ENCODE measurements at places on chromosomes 1 and 21. TPM values are rescaled to one million over a fixed set of nuclear protein-coding genes. Genes with fewer than 3 reads are reported as not detected.
A peak's percentile ranks its signal among the peaks of the same experiment; 100 is the strongest.

DNA sequence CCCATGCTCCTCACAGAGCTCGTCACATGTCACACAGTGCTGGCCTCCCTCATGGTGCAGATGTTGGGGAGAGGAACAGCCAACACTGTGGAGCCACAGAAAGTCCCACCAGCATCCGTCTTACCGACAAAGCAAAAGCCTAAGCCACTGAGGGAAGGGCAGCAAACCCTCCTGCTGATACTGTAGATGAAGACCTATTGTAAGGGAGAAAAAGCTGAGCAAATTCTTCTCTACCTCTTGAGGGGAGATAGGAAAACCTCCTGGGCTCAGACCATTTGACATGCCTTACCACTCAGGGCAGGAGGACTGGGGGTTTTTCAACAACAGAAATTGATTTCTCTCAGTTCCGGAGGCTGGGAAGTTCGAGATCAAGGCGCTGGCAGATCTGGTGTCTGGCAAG lies 95.9 kb downstream of the WDR64 start:
- DNase-seq, result no peak

Gene ZNF684
- total RNA-seq, result 2.1 TPM

DNA sequence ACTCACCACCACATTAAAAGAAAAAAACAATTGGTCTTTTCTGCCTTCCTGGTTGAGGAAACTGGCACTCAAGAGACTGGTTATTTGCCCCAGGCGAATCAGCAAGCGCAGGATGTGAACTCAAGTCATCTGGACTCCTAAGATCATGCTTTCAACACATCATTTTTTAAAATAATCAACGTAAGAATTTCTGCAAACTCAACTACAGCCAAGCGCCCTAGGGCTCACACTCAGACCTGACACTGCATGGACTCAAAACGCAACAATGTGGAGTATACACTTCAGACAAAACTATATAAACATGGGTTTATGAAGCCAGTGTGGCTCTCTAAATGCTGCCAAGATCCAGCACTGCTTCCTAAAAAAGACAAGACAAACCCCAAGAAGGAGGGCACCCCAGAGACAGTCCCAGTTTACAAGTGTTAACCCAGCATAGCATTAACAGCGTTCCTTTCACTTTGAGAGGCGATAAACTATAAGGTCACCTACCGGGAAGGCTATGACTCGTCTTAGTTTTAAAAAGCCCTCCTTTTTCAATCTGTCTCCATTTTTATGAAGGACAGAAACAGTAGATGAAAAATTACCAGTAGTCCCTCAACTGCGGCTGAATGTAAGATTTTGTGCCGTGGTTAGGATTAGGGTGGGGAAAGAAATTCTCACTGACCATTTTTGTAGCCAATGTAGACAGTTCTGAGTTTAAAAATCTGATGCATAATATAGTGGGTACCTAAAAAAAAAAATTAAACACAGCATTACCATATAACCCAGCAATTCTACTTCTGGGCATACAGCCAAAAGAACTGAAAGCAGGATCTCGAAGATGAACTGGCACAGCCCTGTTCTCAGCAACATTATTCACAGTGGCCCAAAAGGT lies 54.8 kb downstream of the SIPA1L2 start:
- peak; percentile 39 for DNase-seq

GRCh38 chr1:231856894-231857293 lies 230.3 kb downstream of the DISC1 start:
- no peak for DNase-seq

Gene TMPRSS2
- total RNA-seq, result 9.3 TPM

- DNase-seq, result no peak
Observed at GRCh38 chr1:53521924-53522552, 62.8 kb downstream of the DMRTB1 start.

DNA sequence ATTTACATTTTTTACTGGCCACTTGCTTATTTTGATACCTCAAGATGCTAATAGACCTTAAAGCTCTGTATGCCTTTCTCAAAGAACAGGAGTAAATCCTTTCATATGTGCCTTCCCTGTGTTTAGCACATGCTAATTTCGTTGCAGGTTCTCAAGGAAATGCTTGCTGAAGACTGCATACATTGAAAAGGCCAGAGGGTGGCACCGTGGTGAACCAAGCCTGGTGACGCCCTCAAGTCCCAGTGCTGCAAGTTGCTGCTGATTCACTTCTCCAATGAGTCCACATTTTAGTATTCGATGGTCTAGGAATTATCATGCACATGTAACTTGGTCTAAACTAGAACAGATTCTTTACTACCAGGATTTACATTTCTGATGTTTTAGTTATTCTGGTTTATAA lies 94.1 kb downstream of the CLDN17 start:
- DNase-seq, result peak; percentile 72

Gene CDC20
- 349 TPM for total RNA-seq

Gene C1QA
- not detected for total RNA-seq

Gene TATDN3
- 8.8 TPM for total RNA-seq

Gene PGBD2
- total RNA-seq, result 6.5 TPM

DNA sequence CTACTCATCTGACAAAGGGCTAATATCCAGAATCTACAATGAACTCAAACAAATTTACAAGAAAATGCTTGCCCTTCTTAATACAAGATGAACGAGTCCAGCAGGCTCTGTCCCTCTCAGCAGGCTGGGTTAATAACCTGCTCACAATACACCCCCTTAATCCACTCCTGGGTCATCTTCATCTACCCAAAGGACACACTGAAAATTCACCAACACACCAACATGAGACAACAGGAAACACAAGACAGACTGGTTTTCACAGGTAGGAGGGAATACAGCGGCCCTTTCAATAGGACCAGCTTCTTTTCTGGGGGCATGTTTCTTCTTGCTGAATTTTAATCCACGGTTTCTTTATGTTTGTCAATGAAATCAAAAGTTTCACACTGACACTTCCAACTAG lies 44.6 kb downstream of the SUSD4 start:
- DNase-seq, result no peak

- no peak for DNase-seq
Observed at GRCh38 chr1:47147047-47147785, 10.0 kb downstream of the CYP4A22 start.

DNA sequence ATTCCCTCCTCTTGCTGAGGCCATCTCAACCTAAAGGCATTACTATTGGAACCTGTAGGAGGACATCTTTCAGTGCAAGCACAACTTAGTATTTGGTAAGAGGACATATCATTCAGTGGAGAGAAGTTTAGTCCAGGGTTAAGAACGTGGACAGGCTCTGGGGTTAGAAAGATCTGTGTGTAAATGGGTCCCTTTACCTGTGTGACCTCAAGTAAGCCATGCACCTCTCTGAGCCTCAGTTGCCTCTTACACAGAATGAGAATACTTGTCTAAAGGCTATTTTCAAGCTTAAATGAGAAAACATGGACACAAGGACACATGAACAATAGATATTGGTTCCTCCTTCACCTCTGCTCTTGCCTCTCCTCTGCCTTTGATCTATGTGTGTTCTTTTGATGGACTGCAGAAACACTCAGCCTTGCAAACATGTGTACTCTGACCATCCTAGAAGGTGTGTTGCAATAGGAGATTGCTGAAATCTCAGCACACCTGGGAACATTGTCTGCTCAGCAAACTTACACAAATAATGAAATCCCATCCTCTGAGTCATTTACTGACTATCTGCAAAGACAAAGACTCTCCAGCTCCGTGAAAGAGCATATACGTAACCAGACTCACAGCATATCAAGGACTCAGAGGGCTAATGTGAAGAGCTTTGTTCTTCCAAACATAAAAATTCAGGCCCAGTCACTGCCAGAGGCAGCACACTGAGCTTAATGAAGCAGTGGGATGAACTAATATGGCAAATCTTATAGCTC lies 143.8 kb downstream of the DAB1 start:
- DNase-seq, result peak; percentile 22

Gene CENPL
- total RNA-seq, result 92.8 TPM

Gene KLHL17
- 32.1 TPM for total RNA-seq

- no peak for DNase-seq
Observed at GRCh38 chr21:25243808-25244207, 363.5 kb downstream of the MRPL39 start.

DNA sequence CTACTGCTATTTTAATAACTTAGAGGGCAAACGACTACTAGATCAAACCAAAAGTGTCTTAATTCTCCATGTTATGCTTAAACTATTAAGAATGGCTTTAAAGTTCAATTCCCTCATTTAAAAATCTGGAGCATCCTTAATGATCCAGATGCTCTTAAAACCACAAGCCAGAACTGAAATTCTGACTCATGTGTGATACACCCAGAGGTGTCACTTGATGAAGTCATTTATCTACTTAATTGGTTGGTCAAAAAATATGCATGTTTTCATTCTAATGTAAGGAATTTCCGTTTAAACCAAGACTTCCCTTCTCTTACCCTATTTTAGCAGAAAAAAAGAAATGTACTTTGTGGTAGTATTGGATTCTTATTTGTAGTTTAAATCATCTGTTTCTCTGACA lies 1261.2 kb upstream of the B3GALT2 start:
- DNase-seq, result no peak

- DNase-seq, result no peak
Observed at GRCh38 chr1:235838021-235838420, 28.7 kb downstream of the LYST start.

DNA sequence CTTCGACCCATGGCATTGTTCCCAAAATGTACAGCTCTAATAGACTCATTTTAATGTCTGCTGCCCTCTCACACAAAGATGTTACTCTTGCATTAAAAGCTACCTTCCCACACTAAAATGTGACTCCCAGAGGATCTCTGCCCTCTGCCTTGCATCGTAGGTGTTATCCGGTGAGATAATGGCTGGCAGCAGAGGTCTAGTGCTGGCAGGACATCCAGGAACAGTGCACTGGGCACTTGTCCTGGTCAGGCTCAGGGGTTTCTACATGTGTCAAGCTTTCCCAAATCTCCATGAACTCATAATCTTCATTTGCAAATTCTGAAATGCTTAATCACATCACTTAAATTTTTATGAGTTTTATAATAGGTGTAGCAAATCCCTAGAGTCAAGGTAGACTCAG lies 310.6 kb downstream of the LRRIQ3 start:
- no peak for DNase-seq

Gene FAM229A
- total RNA-seq, result 3.7 TPM

DNA sequence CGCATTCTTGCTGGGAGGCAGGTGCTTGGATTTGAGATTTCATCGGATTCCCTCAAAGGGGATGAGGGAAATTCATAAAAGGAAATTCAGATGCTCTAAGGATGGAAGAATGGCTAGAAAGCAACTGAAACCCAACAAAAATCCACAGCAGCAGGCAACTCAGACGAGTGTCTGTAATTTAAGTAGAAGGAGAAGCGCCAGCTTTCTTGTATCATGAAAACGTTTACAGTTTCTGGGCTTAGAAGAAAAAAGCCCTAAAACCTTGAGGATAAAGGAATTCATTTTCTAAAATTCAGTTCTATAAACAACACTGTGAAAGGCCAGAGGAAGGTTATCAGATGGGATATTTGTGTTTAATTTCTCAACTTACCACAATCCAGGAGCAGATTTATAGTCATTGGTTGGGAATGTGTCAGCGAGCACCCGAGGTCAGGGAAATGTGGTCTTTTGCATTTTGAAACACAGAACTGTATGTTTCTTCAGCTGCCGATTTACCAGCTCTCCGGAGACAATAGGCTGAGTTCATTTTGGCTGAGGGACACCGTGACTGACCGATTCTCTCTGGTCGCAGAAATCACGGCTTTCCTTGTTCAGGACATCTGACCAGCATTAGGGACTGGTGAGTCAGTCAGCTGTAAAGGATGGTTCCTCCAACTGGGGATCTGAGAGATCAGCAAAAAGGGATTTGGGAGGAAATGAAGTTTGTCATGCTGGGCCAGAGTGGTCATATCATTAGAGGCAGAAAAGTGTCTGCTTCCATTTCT lies 111.6 kb upstream of the ERRFI1 start:
- peak; percentile 78 for DNase-seq

Gene TMPRSS3
- not detected for total RNA-seq

Gene FAM151A
- total RNA-seq, result not detected

DNA sequence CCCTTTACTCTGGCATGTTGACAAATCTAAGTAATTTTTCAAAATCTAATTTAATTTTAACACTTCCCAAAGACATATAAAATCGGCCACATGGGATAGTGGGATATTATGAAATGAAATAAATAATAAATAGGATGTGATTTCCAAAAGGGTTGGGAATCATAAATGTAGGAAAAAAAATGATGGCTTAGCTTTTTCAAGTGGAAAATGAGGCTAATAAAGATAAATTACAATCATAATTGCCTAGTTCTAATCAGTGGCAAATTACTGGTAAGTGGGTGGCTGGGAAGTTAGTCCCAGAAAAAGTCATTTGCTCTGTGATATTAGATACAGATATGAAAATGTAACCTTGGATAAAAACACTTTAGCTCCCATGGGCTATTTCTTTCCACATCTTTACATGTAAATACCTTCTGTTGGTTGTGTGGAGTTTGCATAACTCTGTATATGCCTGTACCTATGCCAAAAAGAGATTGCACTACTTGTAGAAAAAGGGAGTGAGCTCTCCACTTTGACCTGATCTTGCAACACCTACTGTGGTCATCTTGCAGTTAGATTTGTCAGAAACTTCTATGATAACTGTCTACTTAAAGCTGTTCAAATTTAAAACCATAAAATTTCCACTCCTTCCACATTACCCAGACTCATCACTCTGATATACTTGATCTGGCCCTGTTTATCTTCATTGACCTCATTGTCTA lies 284.6 kb upstream of the KAZN start:
- DNase-seq, result no peak

DNA sequence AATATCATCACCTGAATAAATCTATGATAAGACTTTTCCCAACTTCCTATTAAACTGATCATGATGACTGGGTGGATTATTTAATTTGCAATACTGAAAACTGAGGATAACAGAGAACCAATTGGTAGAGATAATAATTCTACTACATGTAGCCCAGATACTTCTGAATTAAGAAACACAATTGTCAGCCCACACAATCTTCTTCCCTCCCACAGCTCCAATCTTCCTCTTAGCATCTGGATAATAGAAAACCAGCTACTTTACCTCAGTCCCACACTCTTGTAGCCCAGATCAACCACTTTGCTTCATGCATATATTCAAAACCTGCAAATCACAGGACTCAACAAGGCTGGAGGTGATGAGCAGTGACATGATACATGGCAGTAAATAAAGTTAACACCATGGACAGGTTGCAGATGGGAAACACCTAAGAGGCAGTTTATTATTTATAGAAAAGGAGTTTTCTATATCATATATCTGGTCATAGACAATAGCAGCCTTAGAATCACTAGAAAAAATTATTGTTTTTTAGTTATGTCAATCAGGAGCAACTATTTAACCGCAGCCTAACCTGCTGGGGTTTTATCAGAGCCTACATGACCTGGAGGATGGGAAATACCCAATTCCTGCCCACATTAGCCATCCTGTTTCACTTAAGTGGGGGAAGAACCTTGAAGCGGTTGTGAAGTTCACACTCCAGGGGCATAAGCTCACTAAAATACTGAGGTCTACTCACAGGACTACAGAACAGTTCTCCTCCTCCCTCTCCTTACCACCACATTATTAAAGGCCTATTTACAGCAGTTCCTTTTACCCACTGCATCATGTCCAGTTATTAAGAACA lies 16.7 kb downstream of the FRRS1 start:
- no peak for DNase-seq

DNA sequence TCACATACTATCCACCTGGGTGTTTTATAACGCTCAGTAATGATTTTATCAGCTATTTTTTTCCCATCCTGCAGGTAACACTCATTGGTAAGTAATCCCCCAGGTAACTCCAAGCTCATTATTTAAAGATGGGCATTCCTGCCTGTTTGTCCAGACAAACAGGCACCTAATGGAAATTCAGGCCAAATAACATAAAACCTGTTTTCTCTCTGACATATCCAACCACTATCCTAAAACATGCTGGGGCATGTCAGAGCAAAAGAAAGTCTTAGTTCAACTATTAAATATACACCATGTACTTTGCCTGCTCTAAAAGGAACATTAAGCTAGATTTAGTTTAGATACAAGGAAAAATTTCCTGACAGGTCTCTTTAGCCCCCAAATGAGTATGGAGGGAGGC lies 987.7 kb downstream of the TTLL7 start:
- DNase-seq, result no peak

Data from PC-3 (cell line).